AG09309 (cell line): ENCODE measurements at places on chromosomes 2 and 18.
A peak's percentile ranks its signal among the peaks of the same experiment; 100 is the strongest.

GRCh38 chr2:36339607-36340218 lies 15.9 kb upstream of the CRIM1 start:
- peak; percentile 66 for DNase-seq

GRCh38 chr2:105515581-105516415 lies 116.9 kb upstream of the FHL2 start:
- DNase-seq, result no peak

- DNase-seq, result no peak
Measured at GRCh38 chr18:42445359-42445758, 490.3 kb downstream of the PIK3C3 start.

DNA sequence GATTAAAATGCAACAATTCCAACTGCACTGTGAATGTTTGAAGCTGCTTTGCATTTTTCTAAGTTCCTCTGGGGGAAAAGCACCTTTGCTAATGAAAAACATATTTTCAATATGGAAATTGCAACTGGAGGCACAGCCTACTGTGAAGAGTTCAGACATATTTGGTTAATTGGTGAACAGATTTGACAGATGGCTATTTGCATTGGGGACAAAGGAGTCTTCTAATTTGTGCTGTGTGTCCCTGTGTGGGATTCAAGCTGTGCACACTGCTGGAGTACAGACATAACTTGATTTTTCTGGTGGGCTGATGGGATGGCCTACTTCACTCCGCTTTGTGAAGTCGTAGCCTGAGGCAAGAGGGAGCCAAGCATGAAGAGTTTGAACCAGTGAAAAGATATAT lies 40.7 kb upstream of the ARHGAP25 start:
- DNase-seq, result no peak

DNA sequence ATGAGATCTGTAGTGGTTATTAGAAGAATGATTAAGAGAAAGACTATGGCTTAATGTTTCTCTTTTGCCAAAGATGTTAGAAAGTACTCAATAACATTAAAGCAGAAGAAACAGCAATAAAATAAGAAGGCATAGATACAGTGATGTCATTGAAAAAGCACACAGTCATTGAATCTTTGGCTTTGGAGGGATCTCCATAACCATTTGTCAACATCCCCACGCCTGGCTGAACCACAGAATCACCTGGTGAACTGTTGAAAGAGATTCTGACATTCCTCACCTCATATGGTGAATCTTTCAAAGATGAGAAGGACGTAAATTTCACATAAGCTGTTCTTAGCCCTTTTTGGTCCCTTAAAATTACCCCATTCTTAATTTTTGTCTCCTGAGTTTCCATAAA lies 324.6 kb upstream of the NRP2 start:
- DNase-seq, result no peak

DNA sequence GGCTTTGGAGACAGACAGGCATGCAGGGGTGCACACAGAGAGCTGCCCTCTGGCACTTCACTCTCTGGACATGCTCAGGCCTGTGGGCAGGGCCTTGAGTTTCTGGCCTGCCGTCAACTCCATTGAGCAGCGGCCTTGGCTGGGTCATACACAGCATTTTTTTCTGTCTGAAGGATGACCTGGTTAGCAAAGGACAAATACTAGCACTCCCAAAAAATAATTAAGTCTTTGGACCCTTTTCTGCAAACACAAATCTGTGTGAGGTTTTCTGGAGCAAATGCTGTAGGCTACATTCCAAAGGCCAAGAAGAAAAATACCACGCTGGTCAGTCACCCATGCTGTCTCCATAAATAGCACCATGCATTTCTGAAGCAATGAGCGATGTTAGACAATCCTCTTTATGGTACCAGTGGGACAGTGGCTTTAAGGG lies 124.7 kb upstream of the CTAGE1 start:
- no peak for DNase-seq
